ENCODE measurements at places on chromosomes 4 and X. TPM values are rescaled to one million over a fixed set of nuclear protein-coding genes. Genes with fewer than 3 reads are reported as not detected.

The ODAPH gene
- total RNA-seq: not detected

The POLN gene
- 3.1 TPM for total RNA-seq

The FGD1 gene
- 5.7 TPM for total RNA-seq

The MAOB gene
- 12.3 TPM for total RNA-seq

The PNMA3 gene
- 0.42 TPM for total RNA-seq

The SSX4 gene
- total RNA-seq: not detected

The ZCCHC12 gene
- 1.9 TPM for total RNA-seq

The SYNPO2 gene
- 428 TPM for total RNA-seq

The FGF2 gene
- total RNA-seq: 28.6 TPM
